ENCODE measurements at places on chromosomes 12 and 14. TPM values are rescaled to one million over a fixed set of nuclear protein-coding genes. Genes with fewer than 3 reads are reported as not detected.

CELA1 gene
- not detected for total RNA-seq

PRPH gene
- not detected for total RNA-seq

MUCL1 gene
- total RNA-seq, result not detected

DNA sequence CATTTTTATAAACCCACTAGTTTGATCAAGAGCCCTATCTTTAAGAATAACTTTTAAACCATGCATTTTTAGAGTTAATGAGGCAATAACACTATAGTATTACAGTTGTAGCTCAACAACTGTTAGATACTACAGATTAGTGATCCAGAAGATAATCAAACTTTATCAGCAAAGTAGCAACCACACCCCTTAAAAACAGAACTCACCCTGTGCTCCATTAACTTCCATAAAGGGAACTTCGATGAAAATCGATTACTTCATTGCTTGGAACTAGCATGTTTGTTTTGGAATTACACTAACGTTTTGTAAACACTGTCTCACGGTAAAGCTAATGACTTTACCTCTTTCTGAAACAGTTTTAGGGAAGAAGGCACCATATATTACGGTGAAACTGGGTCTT lies 1.4 kb downstream of the SGPP1 start:
- no peak for DNase-seq

ADAMTS20 gene
- not detected for total RNA-seq

- DNase-seq, result no peak
Measured at GRCh38 chr14:60972295-60972694, 8.6 kb downstream of the TRMT5 start.

RECQL gene
- total RNA-seq, result 112 TPM

- no peak for DNase-seq
Measured at GRCh38 chr12:70290116-70290515, 46.9 kb downstream of the CNOT2 start.

DNA sequence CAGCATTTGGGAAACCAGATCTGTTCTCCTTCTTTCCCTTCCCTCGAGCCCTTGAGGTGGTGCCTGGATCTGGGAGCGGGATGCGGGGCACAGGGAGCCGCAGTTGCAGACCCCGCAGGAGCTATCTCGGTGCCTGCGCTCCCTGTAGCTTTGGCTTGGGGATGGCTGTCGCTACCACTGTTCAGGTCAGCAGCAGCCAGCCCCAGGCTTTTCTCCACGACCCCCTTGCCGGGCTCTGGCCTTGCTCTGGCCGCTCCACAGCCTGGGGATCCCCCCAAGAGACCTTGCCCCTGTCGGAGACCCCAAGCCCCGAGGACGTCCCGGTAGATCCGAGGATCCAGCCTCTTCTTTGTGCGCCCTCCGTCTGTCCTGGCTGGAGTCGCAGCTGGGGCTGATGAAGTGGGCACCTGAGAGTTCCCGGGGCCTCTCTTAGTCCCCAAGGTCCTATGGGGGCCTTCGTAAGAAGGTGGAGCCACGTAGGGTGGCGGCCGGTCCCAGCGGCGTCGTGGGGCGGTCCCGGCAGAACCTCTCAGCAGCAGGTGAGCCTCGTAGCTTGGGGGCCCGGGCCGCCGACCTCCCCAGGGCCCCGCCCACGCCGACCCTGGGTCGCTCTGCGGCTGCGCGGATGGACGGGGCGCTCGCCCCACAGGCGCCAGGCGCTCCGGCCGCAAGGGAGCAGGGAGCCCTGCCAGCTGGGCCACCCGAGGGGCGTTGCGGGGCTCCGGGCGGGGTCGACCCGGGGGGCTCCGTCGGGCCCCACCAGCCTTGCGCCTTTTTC lies 1.3 kb downstream of the DDN start:
- no peak for DNase-seq

OR4K5 gene
- not detected for total RNA-seq

DNA sequence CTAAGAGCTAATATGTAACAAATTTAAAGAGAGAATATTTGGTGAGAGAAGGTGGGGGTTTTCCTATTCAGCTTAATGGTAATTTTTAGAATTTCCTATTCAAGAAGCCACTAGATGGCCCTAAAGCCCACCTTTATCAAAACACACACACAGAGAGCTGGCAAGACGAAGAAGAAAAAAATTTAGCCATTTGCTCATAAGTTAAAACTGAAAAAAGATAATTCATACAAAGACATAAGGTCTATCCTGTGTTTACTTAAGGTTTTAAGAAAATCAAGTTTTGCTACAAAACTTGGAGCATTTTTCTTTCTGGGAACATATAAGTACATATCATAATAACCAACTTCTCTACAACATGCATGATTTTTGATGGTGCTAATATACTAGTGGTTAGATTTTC lies 46.8 kb upstream of the PCED1B start:
- peak; percentile 63 for DNase-seq

GRCh38 chr12:1421091-1421846 lies 173.1 kb downstream of the FBXL14 start:
- no peak for DNase-seq

GRCh38 chr14:99655521-99655920 lies 10.6 kb downstream of the HHIPL1 start:
- DNase-seq, result no peak

KRT78 gene
- 0.36 TPM for total RNA-seq

DNA sequence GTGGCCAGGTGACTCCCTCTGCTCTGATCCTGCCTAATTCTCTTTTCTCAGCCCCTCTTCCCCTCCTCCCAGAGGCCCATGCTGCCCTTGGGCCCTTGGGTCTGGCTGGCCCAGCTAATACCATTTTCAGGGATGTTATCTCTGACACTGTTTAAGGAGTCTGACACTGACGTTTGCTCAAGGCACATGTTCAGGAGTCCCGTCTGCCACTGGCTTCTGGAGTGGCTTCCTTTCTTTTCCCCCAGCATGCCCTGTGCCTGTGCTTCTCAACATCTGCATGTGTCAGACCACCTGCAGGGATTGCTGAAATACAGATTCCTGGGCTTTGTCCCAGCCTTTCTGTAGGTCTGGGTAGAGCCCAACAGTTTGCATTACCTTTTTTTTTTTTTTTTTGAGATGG lies 128.9 kb downstream of the BCL11B start:
- DNase-seq, result no peak

LRRC9 gene
- not detected for total RNA-seq

DNA sequence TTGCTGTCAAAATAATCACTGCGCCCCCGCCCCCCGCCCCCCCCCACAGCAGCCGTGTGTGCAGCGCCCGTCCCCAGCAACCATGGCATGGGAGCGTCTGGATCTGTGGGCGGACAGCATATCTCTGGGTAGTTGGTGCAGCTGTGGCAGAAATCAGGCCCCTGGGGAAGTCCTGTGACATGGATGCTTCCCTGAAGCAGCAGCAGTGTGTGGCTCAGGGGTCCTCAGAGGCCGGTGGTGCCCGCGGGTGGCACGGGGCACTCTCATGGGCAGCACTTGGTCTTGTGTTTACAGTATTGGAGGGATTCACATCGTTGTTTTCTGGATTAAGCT lies 19.2 kb downstream of the XRCC3 start:
- DNase-seq, result no peak

TAS2R30 gene
- 0.98 TPM for total RNA-seq

DNA sequence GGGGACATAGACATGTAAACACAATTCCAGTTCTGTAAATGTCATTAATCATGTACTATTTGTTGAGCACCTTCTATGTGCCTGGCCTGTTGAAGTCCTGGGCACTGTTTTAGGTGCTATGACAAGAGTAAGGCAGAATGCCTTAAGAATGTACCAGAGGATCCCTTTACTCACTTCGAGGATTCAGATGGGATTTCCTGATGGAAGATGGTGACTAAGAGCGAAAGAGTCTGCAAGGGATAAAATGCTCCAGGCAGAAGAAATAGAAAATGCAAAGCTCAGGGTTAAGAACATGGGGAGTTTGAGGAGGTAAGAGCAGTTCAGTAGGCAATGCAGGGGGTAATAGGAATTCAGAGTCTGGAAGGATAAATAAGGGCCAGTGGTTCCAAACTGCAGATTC lies 671.3 kb upstream of the TBX3 start:
- peak; percentile 59 for DNase-seq

RIMBP2 gene
- not detected for total RNA-seq

KRT82 gene
- total RNA-seq, result not detected

DNA sequence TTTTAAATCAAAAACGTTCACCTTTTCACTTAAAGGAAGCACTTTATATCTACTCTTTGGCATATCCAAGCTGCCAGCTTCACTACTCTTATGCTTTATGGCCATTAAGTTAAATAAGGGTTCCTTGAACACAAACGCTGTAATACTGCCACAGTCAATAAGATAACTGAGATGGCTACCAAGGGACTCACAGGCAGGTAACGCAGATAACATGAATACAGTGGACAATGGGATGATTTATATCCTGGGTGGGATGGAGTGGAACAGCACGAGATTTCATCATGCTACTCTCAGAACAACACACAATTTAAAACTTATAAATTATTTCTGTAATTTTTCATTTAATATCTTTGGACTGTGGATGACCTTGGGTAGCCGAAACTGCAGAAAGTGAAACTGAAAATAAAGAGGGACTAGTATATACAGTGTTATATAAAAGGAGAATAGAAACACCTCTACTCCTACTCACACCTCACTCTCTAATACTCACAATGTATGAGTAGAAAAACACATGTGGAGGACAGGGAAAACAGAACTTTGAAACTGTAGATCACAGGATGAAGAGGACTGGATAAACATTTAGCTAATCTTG lies 367.3 kb downstream of the C12orf50 start:
- peak; percentile 6 for DNase-seq

DNA sequence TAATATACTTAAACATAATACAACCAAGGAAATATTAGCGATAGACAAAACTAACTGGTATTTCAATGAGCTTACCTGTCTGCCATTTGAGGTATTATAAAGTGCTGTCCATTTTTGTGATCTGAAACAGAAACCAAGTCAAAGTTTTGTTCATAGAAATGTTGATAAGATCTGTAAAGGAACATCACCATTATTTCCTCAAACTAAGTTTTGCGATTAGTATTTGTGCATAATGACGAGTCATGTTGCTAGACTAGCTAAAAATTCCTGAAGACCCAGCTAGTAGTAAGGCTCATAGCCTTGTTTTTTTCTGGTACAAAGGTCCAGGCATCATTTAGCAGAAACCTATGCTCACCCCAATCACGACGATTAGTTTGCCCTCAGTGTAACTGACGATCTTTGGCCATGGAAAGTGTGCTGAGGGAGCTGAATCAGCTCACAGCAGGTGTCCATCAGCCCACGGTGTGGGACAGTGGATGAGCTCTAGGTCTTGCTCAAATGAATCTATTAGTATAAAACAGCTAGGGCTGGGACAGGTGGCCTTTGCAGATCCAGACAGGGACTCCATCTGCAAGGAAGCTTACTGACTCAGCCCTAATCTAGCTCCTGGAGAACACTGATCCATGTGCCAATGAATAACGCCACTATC lies 28.7 kb downstream of the GIT2 start:
- no peak for DNase-seq

GRCh38 chr14:69841656-69842055 lies 37.6 kb upstream of the SMOC1 start:
- no peak for DNase-seq

- no peak for DNase-seq
Measured at GRCh38 chr14:104138098-104138717, at the start of gene KIF26A. TSS of gene KIF26A (plus strand) at chr14:104138587. CDS start at chr14:104138723, 136 bp downstream.

GRCh38 chr12:3313066-3313465 lies 177.9 kb upstream of the PRMT8 start:
- DNase-seq, result peak; percentile 96

GRCh38 chr12:4816744-4817525 lies 92.8 kb upstream of the KCNA1 start:
- no peak for DNase-seq
